Activated CD4-positive, alpha-beta T cell treated with anti-CD3 and anti-CD28 coated beads, Interleukin-10, Interleukin-2, amounts not matched to agents 100 ng/mL and 50 ng/mL, durations not matched to agents 16 hours and 8 hours (primary cell): ENCODE measurements at places on chromosomes 16 and 17.

DNA sequence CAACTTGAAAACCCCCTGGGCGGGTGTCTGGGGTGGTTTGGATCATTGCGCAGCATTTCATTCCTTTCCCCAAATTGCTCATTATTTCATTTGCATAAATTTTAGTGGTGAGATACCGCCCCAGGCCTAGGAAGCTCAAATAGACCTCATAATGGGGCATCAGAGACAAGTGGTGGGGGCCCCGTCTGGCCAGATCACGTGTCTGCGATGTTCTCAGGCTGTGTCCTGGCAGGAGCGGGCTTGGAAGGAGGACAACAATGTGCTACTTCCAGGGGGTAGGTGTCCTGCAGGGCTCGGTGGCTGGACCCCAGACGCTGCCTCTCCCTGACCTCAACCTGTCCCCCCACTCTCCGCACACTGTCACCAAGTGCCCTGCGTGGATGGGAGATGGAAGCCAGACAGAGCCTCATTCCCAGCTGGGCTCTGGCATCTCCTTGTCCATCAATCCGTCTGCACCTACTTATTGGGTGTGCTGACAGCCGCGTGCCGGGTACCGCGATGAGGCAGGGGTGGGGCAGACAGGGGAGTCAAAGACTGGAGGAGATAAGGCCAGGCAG is 116.9 kb downstream of the NTN1 start:
- peak; percentile 5 for DNase-seq

DNA sequence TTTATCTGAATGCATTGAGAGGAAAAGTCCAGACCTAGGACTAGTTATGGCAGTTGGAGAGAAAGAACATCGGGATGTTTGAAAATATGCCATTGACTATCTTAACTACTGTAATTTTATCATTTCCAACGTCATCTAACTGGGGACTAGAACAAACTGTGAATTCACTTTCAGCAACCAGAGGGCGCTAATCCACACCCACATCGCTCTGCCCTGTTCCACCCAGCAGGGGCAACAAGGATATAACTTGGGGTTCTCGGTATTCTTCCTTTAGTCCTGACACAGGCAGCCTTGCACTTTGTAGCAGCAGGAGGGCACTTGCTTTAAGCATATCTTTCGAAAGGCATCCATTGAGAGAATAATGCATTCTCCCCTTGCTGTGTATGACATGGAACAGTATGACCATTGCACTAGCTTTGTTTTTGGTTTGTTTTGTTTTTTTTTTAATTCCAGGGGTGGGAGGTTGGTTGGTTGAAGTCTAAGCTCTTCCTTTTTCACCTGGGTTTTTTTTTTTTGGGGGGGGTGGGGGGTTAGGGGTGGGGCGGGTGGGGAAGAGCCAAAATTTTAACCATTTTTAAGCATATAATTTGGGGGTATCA is 31.5 kb downstream of the SIAH1 start:
- peak; percentile 74 for DNase-seq

DNA sequence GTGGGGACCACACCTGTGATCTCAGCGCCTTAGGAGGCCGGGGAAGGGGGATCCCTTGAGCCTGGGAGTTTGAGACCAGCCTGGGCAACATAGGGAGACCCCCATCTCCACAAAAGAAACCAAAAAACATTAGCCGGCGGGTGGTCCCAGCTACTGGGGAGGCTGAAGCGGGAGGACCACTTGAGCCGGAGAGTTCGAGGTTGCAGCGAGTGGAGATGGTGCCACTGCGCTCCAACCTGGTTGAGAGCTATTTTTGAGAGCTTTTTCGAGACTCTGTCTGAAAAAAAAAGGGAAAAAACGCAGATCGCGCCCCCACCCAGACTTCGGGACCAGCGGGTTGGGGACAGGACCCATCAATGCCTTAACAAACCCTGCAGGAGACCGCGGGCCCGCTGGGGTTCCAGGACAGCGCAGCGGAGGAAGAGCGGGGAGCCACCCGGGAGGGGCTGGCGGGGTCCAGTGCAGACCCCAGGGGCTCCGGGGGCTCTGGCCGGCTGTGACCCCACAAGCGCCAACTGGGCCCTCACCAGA is 762 bp upstream of the BAIAP3 start:
- DNase-seq: no peak

- no peak for DNase-seq
Measured at GRCh38 chr17:70426752-70427151, 257.4 kb downstream of the KCNJ2 start.

GRCh38 chr16:54511222-54511731 is 224.7 kb upstream of the IRX3 start:
- DNase-seq: no peak

DNA sequence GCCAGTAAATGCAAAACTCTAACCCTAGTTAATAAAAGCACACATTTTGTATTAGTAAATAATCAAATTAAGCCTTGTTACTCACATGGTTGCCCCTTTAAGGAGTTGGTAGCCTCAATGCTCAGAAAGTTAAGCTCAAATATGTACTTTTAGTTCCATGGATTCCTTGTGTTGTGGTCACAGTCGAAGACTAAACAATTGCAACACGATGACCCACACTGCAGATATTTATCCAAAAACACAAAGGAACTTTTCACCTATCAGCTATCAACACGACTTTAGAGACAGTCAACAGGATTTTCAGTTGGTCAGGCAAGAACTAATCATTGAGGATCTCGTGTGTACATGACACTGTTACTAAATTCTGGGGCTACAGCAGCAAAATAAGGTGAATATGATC is 47.4 kb upstream of the NUDT7 start:
- DNase-seq: no peak

DNA sequence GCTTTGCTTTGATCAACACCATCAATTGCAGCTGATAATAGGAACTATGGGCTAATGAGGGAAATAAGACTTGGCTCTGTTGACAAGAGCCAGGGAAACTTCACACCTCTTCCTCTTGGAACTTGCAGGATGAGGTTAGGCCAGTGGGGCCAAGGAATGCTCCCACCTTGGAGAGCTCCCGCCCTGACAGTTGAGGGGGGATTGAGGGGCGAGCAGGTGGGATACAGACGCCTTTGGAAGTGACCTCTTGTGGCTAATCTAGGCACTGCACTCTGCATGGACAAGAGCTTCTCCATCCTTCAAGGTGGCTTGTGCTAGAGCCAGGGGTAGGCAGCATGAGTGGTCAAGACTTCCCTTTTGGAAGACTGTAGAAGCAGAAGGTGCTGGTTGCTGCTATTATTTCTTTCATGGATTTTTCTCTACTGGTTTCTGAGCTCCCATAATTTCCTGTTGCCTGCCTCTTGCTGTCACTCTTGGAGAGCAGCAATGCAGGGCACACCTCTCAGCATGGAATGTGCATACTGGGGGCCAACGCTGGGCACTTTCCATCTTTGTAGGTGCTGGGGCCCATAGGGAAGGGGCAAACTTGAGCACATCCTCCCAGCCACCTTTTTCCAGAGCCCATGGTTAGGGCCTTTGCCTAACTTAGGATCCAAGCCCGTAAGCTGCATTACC is 2.3 kb upstream of the PHF12 start:
- peak; percentile 60 for DNase-seq

DNA sequence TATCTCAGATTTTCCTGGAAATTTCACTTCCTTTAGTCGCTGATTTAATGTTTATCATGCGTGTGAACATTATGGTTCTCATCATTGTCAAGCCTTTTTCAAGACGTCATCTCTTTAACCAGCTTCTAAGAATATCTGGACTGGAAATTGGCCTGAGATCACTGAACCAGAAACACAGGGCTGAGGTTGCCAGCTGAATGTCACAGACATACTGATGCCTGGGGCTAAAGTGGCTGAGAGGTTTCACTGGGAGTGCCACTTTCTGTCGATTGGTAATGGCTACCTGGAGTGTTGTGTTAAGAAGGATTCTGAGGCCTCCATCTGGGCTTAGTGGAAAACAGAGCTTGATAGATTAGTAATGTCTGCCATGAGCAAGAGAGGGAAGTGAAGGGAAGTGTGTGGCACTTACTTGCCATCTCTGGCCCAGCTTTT is 54.2 kb downstream of the CRISPLD2 start:
- no peak for DNase-seq

- DNase-seq: no peak
Measured at GRCh38 chr16:53974484-53975080, 270.6 kb downstream of the FTO start.

GRCh38 chr16:50653633-50654519 is 27.2 kb downstream of the SNX20 start:
- no peak for DNase-seq

- no peak for DNase-seq
Measured at GRCh38 chr16:79303959-79304387, 296.6 kb downstream of the MAF start.

- peak; percentile 76 for DNase-seq
Measured at GRCh38 chr17:80035937-80036714, at the start of gene CCDC40. Gene CCDC40, plus strand, starts transcription at chr17:80036642. Its CDS starts 21 bp downstream, at chr17:80036663.

DNA sequence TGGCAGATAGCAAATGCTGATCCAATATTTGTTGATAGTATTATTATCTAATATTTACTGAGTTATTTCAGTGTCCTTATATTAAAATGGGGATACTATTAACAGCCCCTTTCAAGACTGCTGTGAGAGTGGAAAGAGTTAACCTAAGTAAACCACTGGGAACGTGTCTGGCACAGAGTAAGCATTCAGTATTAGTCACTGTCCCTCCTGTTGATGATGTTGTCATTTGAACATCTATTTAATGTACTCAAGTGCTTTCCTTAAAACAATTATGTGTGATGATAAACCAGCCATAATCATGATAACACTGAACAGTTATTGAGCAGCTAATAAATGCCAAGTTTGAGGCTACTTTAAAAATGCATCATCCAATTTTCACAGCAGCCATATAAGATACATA is 135.7 kb upstream of the XYLT1 start:
- no peak for DNase-seq

- no peak for DNase-seq
Measured at GRCh38 chr17:76707985-76708807, 2.6 kb downstream of the MXRA7 start.

DNA sequence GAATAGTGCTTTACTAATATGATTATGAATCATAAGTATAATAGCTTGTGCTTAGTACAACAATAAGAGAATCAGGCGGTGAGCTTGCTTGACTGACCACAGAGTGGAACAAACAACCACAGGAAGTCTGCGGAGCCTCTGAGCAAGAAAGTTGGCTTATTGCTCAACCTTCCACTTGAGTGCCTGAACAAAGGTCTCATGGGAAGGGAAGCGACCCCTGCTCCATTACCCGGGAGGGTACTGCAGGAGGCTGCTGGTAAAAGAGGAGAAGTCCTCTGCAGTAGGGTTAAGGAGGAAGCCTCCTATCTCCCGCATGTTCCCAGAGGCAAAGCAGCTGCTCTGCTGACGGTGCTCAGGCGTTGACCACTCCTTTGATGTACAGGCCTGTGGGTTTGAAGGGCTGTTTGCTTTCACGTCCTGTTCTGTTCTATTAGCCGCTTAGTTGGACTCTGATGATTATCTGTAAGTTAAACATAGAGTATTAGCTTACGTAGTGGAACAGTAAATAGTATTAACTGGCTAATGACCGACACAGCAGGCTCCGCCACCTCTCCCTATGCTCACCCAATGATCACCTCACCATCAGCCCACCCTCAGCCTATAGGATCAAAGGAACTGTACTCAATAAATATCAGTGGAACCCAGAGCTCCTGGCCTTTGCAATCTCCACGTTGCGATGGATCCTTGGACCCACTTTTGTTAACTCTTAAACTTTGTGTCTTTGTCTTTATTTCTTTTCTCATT is 17.5 kb downstream of the ALOX15B start:
- peak; percentile 80 for DNase-seq

GRCh38 chr16:26993963-26994362 is 72.8 kb upstream of the C16orf82 start:
- no peak for DNase-seq

- DNase-seq: no peak
Measured at GRCh38 chr17:29107933-29108822, 65.2 kb downstream of the PIPOX start.

DNA sequence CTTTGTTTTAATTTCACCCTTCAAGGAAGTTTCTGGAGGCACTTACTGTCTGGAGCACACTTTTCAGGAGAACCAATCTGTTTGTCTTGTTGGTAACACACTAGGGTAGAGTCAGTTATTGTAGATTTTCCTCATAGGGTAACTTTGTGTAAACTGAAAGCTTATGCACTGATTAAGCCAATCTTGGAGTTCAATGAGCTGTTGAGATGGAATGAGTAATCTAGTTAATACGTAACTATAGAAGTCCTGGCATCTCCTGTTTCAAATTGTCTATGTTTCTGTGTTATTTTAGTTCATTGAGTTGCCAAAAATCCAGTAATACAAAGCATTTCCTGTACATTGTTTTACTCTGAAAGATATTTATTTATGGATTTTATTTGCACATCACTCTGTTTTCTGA is 111.6 kb upstream of the HAS3 start:
- DNase-seq: no peak

DNA sequence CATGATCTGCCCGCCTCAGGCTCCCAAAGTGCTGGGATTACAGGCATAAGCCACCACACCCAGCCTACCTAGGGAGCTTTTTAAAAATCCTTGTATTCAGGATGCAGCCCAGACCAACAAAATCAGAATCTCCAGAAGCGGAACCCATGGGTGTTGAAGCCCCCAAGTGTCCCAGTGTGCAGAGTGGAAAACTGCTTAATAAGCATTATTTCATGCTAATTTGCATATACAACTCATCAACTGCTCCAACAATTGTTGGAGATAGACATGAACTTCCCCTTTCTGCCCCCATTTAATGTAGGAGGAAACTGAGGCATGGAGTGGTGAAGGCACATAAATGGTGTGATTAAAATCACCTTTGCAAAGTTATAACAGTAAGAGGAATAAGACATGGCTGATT is 84.3 kb upstream of the C16orf82 start:
- DNase-seq: no peak

DNA sequence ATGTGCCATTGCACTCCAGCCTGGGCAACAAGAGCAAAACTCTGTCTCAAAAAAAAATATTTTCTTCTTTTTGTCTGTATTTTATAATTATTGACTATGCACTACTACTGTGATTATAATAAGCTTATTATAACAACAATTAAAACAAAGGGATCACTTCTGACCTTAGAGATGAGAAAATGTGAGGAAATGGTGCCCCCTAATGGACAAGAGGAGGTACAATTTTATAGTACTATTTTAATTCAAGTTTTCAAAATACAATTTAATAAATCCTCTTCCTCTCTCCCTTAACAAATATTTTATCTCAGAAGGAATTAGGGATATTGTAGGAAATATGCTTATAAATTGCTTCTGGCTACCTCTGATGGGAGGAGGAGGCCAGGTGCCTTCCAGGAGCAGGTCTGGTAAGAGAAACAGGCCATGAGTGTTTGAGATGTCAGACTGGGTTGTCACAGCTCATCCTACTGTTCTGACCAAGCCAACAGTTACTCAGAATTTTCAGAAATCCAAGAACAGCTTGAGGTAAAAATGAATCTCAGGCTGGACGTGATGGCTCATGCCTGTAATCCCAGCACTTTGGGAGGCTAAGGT is 14.0 kb downstream of the VPS53 start:
- peak; percentile 51 for DNase-seq

DNA sequence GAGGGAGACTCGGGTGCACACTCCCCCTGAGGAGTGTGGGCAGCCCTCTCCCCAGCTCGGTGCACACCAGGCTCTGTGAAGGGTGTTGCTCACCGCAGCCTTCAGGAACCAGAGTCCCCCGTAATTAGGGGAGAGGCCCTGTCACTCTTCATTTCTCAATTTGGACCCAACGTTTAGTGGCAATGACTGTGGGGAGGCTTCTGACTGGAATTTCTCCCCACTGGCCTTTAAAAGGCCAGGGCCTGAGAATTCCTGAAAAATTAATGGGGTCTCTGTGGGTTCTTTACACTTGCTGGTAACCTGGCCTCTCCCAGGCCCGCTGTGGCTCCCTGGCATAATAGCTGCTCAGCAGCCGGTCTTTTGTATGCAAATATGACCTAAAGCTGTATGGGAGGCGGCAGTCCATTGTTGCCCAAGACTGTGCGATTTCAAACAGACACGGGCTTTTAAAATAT is 209.7 kb downstream of the MSI2 start:
- no peak for DNase-seq
